Aorta (tissue), 5 donors: ENCODE measurements at places on chromosomes 7 and 10.

DNA sequence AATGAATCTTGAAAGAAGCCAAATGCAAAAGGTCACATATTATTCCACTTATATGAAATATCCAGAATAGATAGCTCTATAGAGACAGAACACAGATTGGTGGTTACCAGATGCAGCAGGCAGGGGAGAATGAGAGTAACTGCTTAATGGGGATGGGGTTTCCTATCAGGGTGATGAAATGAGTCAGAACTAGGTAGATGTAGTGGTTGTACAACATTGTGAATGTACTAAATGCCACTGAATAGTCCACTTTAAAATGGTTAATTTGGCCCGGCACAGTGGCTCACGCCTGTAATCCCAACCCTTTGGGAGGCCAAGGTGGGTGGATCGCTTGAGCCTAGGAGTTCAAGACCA, 9.4 kb upstream of the SLC25A28 start:
- no peak overlapping the region for H3K27ac ChIP-seq
- no peaks in the 10 kb centered on the region for H3K36me3 ChIP-seq
- DNase-seq: no peak
- no peaks in the 10 kb centered on the region for H3K4me1 ChIP-seq

DNA sequence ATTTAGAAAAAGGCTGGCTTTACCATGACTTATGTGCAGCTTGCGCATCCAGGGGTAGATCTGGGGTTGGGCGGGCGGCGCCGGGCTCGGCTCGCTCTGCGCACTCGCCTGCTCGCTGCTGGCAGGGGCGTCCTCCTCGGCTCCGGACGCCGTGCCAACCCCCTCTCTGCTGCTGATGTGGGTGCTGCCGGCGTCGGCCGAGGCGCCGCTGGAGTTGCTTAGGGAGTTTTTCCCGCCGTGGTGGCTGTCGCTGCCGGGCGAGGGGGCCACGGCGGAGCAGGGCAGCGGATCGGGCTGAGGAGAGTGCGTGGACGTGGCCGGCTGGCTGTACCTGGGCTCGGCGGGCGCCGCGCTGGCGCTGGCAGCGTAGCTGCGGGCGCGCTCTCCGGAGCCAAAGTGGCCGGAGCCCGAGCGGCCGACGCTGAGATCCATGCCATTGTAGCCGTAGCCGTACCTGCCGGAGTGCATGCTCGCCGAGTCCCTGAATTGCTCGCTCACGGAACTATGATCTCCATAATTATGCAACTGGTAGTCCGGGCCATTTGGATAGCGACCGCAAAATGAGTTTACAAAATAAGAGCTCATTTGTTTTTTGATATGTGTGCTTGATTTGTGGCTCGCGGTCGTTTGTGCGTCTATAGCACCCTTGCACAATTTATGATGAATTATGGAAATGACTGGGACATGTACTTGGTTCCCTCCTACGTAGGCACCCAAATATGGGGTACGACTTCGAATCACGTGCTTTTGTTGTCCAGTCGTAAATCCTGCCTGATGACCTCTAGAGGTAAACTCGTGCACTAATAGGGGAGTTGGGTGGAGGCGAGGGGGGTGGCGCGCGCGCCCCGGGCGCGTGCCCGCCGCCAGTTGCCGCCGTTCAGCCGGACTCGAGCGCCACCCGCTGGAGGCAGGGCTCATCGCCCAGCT, at the start of gene HOXA5:
Gene HOXA5, minus strand, starts transcription at position 659 of the 927 bp plus-strand sequence. Its CDS starts 74 bp downstream, at position 585.
- H3K36me3 ChIP-seq: no peaks in the 10 kb centered on the region
- no peaks in the 10 kb centered on the region for H3K4me1 ChIP-seq
- H3K27me3 ChIP-seq: no peaks in the 10 kb centered on the region
- peak within 1 kb of the TSS; percentile 20 for H3K27ac ChIP-seq
- DNase-seq: peak; percentile 92

- peaks cover 3% of the 10 kb centered on the region for H3K36me3 ChIP-seq
- H3K4me3 ChIP-seq: no peak overlapping the region
- no peak overlapping the region for H3K27ac ChIP-seq
- no peaks in the 10 kb centered on the region for H3K27me3 ChIP-seq
Measured at GRCh38 chr7:40680657-40681056, 545.9 kb downstream of the SUGCT start.

DNA sequence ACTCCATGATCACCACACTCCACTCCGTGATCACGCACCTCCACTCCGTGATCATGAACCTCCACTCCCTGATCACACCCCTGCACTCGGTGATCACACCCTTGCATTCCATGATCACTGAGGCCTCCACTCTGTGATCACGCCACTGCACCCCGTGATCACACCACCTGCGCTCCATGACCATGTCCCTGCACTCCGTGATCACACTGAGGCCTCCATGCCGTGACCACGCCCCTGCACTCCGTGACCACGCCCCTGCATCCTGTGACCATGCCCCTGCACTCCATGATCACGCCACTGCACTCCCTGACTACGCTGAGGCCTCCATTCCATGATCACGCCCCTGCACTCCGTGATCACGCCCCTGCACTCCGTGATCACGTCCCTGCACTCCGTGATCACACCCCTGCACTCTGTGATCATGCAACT, 27.1 kb downstream of the STK32C start:
- no peak overlapping the region for H3K27ac ChIP-seq
- no peak overlapping the region for H3K4me3 ChIP-seq
- no peaks in the 10 kb centered on the region for H3K4me1 ChIP-seq
- peak; percentile 54 for DNase-seq
- no peaks in the 10 kb centered on the region for H3K27me3 ChIP-seq
- H3K36me3 ChIP-seq: no peaks in the 10 kb centered on the region

- no peak overlapping the region for H3K4me3 ChIP-seq
- H3K27me3 ChIP-seq: no peaks in the 10 kb centered on the region
- DNase-seq: no peak
- H3K4me1 ChIP-seq: no peaks in the 10 kb centered on the region
Measured at GRCh38 chr10:15236340-15236739, 67.8 kb upstream of the NMT2 start.

DNA sequence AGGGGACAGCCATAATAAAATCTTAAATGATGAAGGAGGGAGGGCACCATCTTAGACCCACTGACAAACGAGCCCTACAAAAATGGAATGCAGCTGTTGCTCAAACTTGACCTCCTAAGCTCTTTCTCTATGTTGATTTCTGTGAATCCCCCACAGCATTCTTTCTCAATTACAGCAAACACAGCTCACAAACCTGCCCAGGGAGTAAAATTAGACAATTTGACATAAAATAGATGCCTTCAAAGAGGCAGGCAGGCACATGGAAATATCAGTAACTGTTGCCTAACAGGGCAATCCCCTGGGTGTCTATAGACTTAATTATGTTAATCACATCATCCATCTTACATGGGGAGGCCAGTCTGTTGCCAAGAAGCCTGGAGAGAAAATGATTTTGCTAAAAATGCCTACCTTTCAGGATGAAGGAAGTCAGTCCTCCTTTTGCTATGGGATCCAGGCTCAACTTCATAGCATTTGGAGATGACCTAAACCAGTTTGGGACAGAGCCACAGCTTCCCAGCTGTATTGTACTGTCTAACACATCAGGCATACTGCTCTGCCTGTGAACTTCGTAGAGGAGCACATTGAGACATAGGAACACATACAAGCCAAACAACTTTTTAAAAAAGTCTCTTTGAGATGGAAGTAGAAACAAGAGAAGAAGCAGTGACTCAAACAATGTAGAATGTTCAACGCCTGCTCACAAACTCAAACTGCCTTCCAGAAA, 1177.4 kb downstream of the SORCS1 start:
- H3K27ac ChIP-seq: no peak overlapping the region
- H3K36me3 ChIP-seq: no peaks in the 10 kb centered on the region
- H3K27me3 ChIP-seq: no peaks in the 10 kb centered on the region
- DNase-seq: no peak
- no peak overlapping the region for H3K4me3 ChIP-seq
- no peaks in the 10 kb centered on the region for H3K4me1 ChIP-seq
